ENCODE measurements at places on chromosomes 7 and 10.

DNA sequence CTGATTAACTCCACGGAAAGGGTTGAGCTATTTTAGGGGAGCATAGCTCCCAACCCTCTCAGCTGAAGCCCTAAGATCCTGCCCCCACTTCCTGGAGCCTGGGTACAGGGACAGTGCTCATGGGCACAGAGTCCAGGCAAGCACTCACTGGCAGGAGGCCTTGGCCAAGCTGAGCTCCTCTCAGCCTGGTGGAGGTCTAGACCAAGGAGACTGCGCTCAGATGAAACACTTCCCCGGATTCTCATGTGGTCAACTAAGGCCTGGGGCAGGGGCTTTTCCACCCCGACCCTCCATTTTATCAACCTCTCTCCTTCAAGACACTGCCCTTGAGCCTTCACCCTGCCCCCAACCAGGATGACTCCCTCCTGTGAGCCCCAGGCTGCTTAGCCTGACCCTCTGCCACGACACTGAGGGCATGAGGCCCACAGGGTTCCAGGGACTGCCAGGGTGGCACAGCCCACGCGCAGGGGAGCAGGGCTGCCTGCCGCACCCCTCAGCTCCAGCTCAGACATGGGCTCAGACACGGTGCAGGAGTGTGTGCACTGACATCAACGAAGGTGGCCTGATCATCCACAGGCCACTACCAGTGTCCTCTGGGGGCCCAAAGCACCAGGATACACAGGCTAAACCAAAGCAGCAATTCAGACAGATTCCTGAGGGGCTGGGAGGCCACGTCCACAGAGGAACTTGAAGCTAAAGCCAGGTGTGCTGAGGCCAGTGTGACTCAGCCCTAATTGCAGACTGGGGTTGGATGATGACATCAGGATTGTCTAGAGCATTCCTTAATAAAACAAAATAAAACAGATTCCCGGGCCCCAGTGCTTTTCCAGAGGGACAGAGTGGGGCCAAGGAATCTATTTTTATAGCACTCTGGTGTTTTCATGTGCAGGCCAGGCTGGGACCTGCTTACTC is 18.8 kb downstream of the CHAT start:
- no peak for DNase-seq

DNA sequence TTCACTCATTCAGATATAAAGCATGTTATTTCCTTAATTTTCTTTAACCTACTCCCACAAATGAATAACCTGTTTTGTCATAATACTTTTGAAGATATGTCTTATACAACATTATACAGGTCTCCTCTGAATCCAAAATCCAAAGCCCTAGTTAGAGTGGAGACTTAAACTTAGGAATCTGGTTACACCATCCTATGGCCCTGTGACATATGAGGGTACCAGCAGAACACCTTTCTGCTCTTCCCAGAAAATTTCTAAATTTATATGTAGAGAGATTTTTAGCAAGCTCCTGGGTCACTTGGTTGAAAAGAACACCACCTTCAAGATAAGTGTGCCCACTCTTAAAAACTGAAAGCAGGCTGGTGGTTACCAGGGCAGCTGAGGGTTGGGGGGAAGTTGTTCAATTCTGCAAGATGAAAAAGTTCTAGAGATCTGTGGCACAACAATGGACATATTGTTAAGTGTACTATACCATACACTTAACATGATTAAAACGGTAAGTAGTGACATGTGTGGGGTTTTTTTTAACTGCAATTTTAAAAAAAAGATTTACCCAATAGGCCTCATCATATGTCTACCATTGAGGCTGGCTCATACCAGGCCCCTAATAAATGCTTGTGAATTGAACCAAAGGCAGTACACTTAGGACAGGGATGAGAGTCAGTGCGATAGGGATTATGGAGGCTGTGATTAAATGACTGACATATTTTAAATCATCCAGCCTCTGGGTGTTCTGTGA is 37.6 kb upstream of the KCNIP2 start:
- DNase-seq: no peak

DNA sequence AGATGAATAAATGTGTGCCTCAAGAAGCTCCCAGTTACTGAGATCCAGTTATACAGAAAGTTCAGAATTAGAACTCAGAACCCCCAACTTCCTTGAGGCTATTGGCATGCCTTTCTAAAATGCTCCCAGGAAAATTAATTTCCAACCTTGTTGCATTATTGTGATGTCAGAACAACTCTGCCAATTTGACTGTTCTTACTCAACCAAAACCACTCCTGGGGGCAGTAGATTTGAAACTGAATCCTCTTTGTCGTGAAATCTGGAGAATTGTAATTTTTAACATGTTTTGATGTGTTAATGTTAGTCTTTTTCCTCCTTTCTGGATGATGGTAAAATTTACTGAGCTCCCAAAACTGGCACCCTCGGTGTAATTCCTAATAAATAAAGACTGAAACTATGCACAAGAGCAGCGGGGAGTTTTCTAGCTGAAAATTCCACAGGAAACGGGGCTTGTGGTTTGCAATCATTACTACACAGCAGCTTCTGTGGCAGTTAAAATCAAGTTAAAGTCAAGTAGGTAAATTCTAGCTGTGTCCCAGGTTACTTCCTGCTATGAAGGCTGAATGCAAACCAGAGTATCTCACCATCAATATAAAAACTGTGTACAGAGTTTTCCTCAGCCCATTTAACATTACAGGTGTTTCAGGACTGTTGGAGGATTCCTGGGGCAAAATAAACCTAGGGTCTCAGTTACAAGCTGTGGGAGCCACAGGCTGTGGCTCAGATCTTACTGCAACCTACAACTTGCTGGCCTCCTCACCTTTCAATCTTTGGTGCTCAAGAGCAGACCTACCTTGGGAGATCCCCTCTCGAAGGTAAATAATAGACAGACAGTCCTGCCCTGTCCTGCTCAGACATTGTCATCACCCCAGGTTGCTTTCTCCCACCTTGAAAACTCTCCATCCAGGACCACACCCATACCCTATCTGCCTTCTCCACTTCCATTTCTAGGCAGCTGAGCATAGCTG is 156.3 kb upstream of the KMT2E start:
- DNase-seq: no peak

GRCh38 chr7:98266840-98267239 is 14.6 kb upstream of the BRI3 start:
- DNase-seq: no peak

- DNase-seq: no peak
Measured at GRCh38 chr7:18768256-18768655, 272.7 kb downstream of the HDAC9 start.

GRCh38 chr7:122161628-122162027 is 17.6 kb upstream of the AASS start:
- no peak for DNase-seq

GRCh38 chr10:15169555-15170401 is 1.3 kb upstream of the NMT2 start:
- DNase-seq: peak; percentile 62

DNA sequence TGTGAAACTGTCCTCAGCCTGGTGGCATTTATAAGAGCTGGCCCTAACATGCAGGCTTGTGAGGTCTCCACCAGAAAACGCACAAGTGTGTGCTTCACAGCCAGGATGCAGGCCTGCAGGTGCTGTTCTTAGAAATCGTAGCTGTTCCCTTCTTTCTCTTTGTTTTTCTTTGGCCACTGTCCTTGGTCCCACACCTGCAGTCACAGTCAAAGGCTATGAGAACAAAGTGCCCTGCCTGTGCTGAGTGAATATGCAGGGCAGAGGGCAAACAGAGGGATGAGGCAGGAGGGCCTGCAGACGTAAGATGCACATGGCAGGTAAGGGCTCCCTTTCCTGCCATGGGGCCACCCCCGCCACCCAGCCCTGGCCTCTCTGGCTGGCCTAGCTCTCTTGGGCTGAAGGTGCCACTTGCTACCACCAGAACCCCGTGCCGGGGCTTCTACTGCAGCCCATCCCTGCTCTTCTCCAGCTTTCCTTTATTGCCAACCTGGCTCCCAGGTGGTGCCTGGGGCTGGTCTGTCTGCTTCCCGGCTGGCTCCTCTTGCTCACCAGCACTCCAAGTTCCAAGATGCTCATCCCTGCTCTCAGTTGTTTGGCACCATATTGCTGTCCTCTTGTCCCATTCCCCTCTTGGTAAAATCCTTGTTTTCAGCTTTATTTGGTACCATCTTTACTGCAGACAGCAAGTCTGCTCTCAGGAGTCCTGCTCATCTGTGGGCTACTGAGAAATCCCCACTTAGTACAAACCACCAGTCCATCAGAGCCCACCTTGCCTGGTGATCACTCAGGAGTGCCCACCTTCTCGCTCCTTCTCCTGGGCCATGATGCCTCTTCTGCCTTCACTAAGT is 308.1 kb upstream of the ZMIZ1 start:
- DNase-seq: no peak

GRCh38 chr10:121672733-121673132 is 74.5 kb upstream of the FGFR2 start:
- no peak for DNase-seq

DNA sequence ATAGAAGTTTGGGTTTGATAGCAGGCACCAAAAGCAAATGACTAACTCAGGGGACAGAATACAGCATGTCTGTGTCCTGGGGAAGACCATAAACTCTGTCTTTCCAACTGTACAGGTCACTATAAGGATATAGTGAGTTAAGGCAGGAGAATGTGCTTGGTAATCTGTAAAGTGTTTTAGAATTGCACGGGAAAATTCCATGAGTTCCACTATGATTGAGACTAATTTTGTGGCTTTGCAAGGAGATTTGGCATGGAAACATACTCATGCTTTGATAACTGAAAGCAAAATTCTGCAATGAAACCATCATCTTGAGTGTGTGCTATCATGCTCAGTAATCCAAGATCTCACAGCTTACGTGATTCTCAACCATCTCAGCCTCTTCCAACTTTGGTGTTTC is 152.6 kb downstream of the PKD1L1 start:
- DNase-seq: no peak

DNA sequence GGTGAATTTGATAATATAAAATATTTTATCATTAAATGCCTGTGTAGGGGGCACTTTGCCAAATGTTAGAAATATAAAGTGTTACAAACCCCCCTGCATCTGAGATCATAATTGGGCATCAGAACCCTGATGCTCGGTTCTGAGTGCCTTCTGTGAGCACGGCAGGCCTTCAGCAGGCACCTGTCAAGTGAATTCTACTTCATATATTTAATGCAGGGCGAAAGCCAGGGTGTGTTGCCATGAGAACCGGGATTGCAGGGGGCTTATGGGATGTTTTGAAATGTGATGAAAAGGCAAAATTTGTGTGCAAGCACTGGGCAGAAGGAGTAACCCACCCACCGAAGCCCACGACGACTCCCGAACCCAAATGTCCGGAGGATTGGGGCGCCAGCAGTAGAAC is 57.2 kb downstream of the MRC1 start:
- no peak for DNase-seq

DNA sequence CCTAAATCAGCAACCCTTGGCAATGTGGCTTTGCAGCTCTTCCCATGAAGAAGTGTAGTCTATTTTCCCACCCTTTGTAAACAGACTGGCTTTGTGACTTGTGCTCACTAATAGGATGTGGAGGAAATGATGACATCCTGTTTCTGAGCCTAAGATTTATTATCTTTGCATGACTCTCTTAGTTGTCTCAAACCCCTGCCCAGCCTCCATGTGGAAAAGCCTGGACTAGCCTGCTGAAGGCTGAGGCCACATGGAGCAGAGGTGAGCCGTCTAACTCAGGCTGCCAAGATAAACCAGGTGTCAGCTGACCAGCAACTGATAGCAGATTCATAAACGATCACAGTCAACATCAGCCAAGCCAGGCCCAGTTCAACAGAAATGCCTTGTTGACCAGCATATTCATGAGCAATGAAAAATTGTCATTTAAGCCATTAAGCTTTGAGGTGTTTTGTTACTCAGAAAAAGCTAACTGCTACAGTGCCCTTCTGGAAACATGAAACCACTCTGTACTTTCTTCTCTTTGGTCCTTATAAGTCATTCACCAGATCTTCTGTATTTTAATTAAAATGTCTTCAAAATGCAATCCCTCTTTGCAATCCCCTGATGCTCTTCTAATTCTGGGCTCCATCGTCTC is 586.3 kb upstream of the ANKRD30A start:
- no peak for DNase-seq

GRCh38 chr7:122337011-122337410 is 32.5 kb upstream of the FEZF1 start:
- no peak for DNase-seq

DNA sequence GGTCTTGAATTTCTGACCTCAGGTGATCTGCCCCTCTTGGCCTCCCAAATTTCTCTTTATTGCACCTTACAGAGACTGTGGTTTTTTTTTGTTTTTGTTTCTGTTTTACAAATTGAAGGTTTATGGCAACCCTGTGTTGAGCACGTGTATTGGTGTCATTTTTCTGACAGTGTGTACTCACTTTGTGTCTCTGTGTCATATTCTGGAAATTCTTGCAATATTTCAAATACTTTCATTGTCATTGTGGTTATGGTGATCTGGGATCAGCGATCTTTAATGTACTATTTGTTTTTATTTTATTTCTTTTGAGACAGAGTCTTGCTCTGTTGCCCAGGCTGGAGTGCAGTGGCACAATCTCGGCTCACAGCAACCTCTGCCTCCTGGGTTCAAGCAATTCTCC is 89.8 kb downstream of the PRTFDC1 start:
- DNase-seq: no peak

GRCh38 chr10:52466464-52466863 is 152.4 kb downstream of the DKK1 start:
- no peak for DNase-seq

GRCh38 chr10:102595897-102596296 is 48.4 kb upstream of the TRIM8 start:
- DNase-seq: no peak

- DNase-seq: no peak
Measured at GRCh38 chr7:130611218-130611617, 57.3 kb downstream of the COPG2 start.

DNA sequence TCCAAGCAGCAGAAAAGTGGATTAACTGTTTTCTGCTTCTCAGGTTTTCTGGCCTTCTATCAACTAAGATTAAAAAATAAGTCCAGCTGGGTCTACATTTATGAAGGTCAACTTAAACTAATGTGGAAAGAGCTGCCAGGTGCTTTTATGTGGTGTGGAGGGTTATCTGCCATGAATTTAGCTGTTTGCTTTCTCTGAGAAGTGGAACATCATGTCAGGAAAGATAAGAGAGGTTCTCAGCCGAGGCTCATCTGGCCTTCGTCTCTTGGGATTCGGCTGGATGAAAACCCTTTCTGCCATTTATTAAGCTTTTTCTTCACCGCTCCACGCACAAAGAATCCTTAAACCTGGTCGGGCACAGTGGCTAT is 5.5 kb downstream of the PTPRN2 start:
- no peak for DNase-seq

- peak; percentile 73 for DNase-seq
Measured at GRCh38 chr7:148962823-148963582, 65.3 kb downstream of the PDIA4 start.

DNA sequence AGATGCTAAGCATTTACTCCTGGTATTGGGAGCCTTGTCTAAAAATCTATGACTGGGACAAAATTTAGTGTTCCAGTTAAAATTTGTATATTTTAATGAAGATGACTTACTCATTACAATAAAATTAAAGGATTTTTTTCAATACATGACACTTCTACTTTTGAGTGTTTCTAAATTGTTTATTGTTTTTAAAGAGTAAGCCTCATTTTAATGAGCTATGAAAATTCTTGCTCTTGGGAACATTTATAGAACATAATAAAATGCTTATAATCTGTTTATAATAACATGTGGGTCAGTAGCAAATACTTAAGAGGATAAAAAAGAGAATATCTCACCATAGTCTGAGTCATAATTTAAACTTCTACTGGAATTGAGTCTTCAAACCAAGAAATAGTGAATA is 149.5 kb downstream of the PLCE1 start:
- no peak for DNase-seq
